T-helper 17 cell (primary cell): ENCODE measurements at places on chromosomes 1 and 21. TPM values are rescaled to one million over a fixed set of nuclear protein-coding genes. Genes with fewer than 3 reads are reported as not detected.
A peak's percentile ranks its signal among the peaks of the same experiment; 100 is the strongest.

- H3K27me3 ChIP-seq, result no peaks in the 10 kb centered on the region
- no peak overlapping the region for H3K4me3 ChIP-seq
- no peaks in the 10 kb centered on the region for H3K4me1 ChIP-seq
- no peak for DNase-seq
These were observed 1012.5 kb upstream of the PRMT6 start for GRCh38 chr1:106043971-106044370.

The KCNQ4 gene
- total RNA-seq, result 0.17 TPM

DNA sequence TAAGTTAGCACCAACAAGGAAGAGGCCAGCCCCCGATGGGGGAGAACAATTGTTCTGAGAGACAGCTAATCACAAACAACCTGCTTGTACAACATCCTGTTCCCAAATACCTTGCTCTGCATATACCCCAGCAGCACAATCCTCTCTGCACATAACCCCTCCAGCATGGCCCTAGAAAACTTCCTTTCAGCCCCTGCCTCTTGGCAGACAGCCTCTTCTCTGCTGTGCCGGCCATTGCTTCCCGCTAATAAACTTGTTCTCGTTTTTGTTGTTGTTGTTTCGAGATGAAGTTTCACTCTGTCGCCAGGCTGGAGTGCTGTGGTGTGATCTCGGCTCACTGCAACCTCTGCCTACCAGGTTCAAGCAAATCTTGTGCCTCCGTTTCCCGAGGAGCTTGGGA lies 392.7 kb downstream of the SMYD3 start:
- H3K36me3 ChIP-seq, result no peaks in the 10 kb centered on the region
- H3K27me3 ChIP-seq, result no peaks in the 10 kb centered on the region
- peak overlapping the region; percentile 39 for H3K4me3 ChIP-seq
- DNase-seq, result no peak
- H3K4me1 ChIP-seq, result peaks cover 9% of the 10 kb centered on the region
- H3K27ac ChIP-seq, result peak overlapping the region; percentile 79

The TMPRSS15 gene
- total RNA-seq, result not detected

The KLF17 gene
- total RNA-seq, result not detected

DNA sequence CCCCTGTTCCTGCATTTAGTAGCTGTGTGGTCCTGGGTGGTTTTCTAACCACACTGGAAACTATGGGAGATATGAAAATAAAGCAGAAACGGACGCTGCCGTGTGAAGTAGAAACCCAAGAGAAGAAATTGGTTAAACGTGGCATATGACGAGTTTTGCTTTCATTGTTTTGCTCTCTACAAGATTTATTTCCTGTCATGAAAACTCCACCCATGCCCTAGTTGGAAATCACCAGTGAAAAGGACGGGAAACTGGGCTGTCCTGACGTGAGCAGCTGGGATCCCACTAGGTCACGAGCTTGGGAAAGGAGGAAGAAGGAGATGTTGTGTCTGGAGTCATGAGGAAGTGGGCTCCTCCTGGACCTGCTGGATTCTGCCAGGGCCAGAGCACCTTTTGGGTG lies 120.8 kb upstream of the GADD45A start:
- H3K36me3 ChIP-seq, result no peaks in the 10 kb centered on the region
- DNase-seq, result no peak
- H3K27ac ChIP-seq, result no peak overlapping the region
- H3K4me1 ChIP-seq, result peaks cover 10% of the 10 kb centered on the region

DNA sequence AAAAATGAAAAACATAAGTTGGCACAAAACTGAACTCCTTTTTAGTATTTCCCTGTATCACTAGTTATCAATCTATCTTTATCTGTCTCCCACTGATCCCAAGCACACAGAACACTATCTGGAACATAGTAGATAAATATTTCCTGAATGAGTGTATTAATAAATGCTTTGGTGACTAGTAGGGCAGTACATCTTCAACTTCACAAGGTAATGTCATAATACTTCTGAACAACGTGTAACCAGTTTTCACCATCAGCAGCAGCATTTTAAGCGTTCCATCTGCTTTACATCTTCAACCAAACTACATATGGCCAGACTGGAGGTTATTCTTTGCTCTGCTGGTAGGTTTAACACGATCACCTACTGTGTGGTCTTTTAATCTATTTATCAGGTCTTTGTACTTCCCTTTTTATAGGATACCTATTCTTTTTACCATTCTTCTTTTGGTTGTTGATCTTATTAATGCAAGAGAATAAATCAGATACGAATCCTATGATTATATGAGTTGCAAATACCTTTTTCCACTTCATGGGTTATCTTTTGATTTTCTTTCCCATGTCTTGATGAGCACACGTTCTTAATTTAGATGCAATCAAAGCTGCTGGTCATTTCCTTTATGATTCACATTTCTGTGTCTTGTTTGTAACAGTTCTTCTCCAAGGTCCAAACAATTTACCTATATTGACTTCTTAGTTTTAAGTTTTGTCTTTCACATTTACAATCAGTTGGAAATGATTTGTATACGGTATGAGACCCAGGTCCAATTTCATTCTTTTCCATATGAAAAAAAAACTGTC lies 16.3 kb downstream of the GPBP1L1 start:
- H3K27ac ChIP-seq, result peak overlapping the region; percentile 14
- DNase-seq, result no peak
- H3K36me3 ChIP-seq, result peaks cover 2% of the 10 kb centered on the region
- H3K4me1 ChIP-seq, result peaks cover 49% of the 10 kb centered on the region

GRCh38 chr1:206511362-206512057 lies 4.2 kb downstream of the RASSF5 start:
- H3K36me3 ChIP-seq, result no peaks in the 10 kb centered on the region
- peaks cover 7% of the 10 kb centered on the region for H3K4me1 ChIP-seq
- H3K27me3 ChIP-seq, result peaks cover 22% of the 10 kb centered on the region
- H3K27ac ChIP-seq, result no peak overlapping the region
- DNase-seq, result no peak

The SLC25A33 gene
- 4.9 TPM for total RNA-seq

DNA sequence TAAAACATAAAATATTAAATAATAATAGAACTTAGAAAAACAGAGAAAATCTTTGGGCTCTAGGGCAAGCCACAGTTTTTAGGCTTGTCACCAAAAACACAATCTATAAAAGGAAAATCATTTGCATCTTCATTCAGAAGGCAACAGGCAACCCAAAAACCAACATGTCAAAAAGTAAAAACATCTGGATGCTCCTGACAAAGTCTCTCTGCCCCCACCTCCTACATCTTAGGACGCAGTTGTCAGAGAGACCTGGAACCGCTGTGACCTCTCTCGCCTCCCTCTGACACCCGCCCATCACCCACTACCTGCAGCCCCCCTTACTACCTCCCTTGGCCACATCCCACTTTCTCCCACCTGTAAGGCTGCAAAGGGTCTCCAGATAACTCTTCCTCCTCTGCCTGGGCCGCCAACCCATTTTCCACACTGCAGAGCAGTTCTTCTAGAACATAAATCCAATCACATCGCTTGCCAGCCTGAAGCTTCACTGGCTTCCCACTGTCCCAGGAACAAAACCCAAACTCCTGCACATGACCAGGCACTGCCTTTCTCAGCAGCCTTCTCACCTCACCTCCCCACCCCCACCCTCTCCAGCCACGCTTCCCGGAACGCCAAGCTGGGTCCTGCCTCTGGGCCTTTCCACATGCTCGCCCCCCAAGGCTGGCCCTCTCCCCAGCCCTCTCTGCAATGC lies 14.7 kb downstream of the PRDM15 start:
- H3K36me3 ChIP-seq, result no peaks in the 10 kb centered on the region
- peaks cover 25% of the 10 kb centered on the region for H3K4me1 ChIP-seq
- peak overlapping the region; percentile 12 for H3K27ac ChIP-seq
- no peaks in the 10 kb centered on the region for H3K27me3 ChIP-seq
- H3K4me3 ChIP-seq, result no peak overlapping the region
